Activated naive CD8-positive, alpha-beta T cell treated with anti-CD3 and anti-CD28 coated beads, Interleukin-2, amount 10 ng/mL, durations not matched to agents 7 days and 5 days (primary cell): ENCODE measurements at places on chromosomes 7 and 10. TPM values are rescaled to one million over a fixed set of nuclear protein-coding genes. Genes with fewer than 3 reads are reported as not detected.

GRCh38 chr7:127252377-127252713 is 396 bp downstream of the GRM8 start:
- peak overlapping the region; percentile 70 for H3K4me3 ChIP-seq
- no peak for DNase-seq
- H3K36me3 ChIP-seq, result no peaks in the 10 kb centered on the region
- peaks cover 8% of the 10 kb centered on the region for H3K4me1 ChIP-seq

DNA sequence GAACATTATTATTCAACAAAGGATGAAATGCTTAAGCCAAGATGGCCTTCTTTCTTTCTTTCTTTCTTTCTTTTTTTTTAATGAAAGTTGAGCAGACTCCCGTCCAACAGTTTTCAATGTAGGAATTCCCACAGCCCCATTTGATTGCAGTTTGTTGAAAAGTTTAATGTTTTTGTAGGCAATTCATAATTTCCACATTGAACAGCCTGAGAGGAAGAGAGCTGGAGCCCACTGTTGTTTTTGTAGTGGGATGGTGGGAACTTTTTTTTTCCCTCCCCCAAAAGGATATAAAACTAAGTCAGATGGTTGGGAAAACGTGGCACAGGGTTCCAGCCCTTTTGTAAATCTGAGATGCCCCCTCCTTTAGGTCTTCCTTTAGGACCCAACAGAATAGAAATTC is 86.6 kb downstream of the TCF7L2 start:
- H3K4me3 ChIP-seq, result no peak overlapping the region
- H3K27me3 ChIP-seq, result peaks cover 18% of the 10 kb centered on the region
- no peak for DNase-seq

DNA sequence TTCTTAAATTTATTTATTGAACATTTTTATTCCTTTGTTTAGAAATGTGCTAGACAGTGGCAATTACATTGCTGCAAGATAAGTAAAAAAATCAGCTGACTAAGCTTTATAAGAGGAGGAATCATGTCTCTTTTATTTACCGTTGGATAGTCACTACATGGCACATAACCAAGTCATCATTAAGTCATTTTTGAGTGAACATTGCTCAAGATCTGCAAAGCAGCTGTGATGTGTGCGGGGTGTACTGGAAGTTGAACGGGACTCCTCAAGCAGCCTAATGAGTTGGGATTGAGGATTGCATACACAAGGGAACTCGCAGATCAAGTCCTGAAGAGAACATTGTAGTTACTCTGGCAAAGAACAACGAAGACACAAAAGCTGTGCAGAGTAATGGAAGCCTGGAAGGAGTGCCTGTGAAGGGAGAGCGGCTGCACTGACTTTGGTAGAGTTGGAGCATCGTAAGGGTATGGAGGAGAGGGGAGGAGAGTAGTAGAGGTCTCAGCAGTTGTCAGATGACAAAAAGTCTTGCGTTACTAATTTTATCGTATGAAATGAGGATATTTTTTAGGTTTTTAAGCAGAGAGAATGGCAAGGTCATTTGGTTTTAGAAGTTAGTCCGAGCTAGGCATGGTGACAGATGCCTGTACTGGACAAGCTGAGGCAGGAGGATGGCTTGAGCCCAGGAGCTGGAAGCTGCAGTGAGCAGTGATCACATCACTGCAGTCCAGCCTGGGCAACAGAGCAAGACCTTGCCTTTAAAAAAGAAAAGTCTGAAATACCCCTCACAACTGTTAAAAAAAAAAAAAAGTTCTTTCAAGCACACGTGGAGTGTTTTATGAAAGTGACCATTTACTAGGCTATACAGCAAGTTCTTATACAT is 95.1 kb downstream of the BMPR1A start:
- no peak for DNase-seq
- H3K27ac ChIP-seq, result no peak overlapping the region
- H3K4me3 ChIP-seq, result no peak overlapping the region
- H3K36me3 ChIP-seq, result peaks cover 8% of the 10 kb centered on the region
- H3K27me3 ChIP-seq, result peaks cover 2% of the 10 kb centered on the region

The PIK3AP1 gene
- 5.3 TPM for total RNA-seq

The CPEB3 gene
- 3.5 TPM for total RNA-seq
